ENCODE measurements at places on chromosomes 11 and 22. TPM values are rescaled to one million over a fixed set of nuclear protein-coding genes. Genes with fewer than 3 reads are reported as not detected.
A peak's percentile ranks its signal among the peaks of the same experiment; 100 is the strongest.

KRTAP5-8 gene
- total RNA-seq: not detected

PTPRCAP gene
- total RNA-seq: 208 TPM

- no peaks in the 10 kb centered on the region for H3K27me3 ChIP-seq
- H3K4me3 ChIP-seq: no peak overlapping the region
- H3K27ac ChIP-seq: no peak overlapping the region
Measured at GRCh38 chr22:43337946-43338345, 5.2 kb downstream of the SCUBE1 start.

DNA sequence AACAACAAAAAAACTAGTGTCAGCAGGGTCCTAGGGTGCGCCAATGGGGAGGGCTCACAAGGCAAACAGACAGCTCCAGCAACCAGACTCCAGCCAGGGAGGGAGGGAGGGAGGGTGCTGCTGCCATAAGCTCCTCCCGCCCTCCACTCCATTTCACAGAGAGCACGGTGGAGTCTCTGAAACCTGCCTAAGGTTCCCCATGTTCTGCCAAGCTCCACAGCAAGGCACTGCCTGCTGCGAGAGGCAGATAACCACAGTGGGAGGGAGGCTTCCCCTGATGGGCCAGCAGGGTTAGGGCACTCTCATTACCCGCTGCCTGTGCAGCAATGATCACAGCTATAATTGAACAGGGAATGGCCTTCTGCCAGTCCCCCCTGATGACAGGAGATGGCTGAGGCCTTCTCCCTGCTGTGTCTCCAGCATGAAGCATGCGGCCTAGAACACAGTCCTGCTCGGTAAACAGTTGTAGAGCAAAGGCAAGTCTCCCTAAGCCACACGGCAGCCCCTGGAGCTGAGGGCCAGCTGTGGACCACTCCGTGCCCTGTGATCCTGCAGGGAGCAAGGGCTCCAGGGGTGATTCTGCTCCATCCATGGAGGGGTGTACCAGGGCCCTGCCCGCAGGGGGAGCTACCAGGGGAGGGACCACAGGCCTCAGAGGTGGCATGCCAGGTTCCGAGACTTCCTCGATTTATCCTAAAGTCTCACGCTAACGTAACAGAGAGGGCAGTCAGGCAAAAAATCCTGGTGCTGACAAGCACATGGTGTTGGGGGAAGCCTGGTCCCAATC is 42.9 kb downstream of the PC start:
- no peak overlapping the region for H3K27ac ChIP-seq
- DNase-seq: no peak
- H3K36me3 ChIP-seq: no peaks in the 10 kb centered on the region
- no peaks in the 10 kb centered on the region for H3K27me3 ChIP-seq

DNA sequence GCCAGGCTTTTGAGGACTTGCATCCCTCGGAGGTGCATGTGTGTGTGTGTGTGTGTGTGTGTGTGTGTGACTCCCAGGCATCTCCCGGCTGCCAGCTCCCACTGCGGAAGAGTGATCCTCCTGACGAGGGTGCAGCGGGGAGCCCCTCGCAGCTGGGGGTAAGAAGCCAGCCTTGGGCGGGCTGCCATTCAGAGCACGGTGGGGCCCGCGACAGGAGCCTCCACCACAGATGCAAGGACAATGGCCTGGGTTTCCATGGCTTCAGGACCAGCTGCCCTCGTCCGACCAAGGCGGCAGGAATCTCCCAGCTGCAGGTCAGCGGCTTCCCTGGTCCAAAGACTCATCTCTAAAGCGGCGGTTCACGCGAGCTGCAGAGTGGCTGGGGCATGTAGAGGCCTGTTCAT is 908.5 kb downstream of the BRD1 start:
- H3K4me1 ChIP-seq: no peaks in the 10 kb centered on the region
- no peak overlapping the region for H3K27ac ChIP-seq
- no peaks in the 10 kb centered on the region for H3K27me3 ChIP-seq
- H3K36me3 ChIP-seq: no peaks in the 10 kb centered on the region

- no peak for DNase-seq
- no peaks in the 10 kb centered on the region for H3K27me3 ChIP-seq
- no peaks in the 10 kb centered on the region for H3K36me3 ChIP-seq
- H3K4me1 ChIP-seq: peaks cover 47% of the 10 kb centered on the region
Measured at GRCh38 chr11:573146-573759, 3.0 kb upstream of the PHRF1 start.

- H3K27ac ChIP-seq: no peak overlapping the region
- H3K4me1 ChIP-seq: peaks cover 4% of the 10 kb centered on the region
- no peaks in the 10 kb centered on the region for H3K36me3 ChIP-seq
- no peak overlapping the region for H3K4me3 ChIP-seq
Measured at GRCh38 chr22:44550711-44551491, 52.9 kb upstream of the RTL6 start.

DNA sequence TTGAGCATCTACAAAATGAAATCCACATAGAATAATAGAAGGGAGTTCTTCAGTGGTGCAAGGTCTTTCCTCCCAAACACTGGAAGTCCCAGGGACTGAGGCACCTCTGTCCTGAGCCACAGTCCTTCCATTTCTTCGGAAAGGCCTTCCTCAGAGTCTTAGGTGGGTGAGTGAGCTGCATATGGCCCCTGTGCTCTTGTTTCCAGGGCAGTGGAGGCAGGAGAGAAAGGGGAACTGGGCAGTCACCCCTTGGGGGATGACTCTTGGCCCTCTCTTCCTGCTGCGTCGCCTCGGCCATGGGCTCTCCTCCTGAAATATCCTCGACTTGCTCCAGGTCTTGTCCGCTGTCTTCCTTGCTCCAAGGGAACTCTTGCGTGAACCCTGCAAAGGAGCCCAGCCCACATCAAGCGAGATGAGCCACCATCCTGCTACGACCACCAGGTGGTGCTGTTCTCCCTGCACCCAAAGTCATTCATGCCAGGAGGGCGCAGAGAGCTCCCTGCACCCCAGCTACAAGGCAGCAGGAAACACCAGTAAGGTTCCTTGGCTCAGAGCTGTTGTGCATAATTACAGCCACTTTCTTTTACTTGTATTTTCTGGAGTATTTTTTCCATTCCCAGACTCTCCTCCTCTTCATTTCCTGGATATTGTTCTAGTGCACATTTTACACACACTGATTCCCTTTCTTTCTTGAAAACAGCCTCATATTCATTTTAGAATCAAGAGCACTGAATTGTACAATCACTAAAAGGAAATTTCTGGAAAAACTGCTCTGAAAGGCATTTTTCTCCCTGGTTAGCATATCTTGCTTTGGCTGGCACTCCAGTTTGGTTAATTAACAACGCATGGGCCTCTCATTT is 397.8 kb downstream of the OPCML start:
- no peak overlapping the region for H3K4me3 ChIP-seq
- no peaks in the 10 kb centered on the region for H3K36me3 ChIP-seq
- DNase-seq: peak; percentile 0
- no peaks in the 10 kb centered on the region for H3K4me1 ChIP-seq
- H3K27me3 ChIP-seq: no peaks in the 10 kb centered on the region

- no peaks in the 10 kb centered on the region for H3K27me3 ChIP-seq
- no peak overlapping the region for H3K27ac ChIP-seq
- H3K4me3 ChIP-seq: no peak overlapping the region
- peaks cover 29% of the 10 kb centered on the region for H3K4me1 ChIP-seq
Measured at GRCh38 chr11:66328031-66328301, 8.3 kb downstream of the RIN1 start.

DNA sequence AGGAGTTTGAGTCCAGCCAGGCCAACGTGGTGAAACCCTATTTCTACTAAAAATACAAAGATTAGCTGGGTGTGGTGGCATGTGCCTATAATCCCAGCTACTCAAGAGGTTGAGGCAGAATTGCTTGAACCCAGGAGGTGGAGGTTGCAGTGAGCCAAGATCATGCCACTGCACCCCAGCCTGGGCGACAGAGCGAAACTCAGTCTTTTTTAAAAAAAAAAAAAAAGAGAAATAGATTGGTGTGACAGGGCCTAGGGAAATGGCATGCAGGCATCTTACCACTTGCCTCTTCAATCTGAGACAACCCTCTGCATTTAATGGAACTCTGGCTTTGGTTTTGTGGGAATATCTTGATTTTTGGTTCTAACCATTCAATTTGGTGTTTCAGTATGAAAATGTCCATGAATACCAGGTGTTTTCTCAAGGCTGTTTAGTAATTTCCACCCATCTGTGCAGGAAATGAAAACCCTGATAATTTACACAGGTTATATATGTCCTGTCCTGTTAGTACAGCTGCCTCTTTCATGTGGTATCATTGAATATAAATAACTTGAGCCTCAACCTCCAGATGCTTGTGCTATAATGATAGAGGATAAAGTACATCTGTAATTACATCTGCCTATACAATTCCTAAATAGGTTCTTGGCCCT is 8.4 kb downstream of the XBP1 start:
- peaks cover 33% of the 10 kb centered on the region for H3K36me3 ChIP-seq
- no peak overlapping the region for H3K4me3 ChIP-seq
- H3K27me3 ChIP-seq: no peaks in the 10 kb centered on the region
- no peak for DNase-seq
- peaks cover 65% of the 10 kb centered on the region for H3K4me1 ChIP-seq

Data from CD4-positive, alpha-beta memory T cell (primary cell).